ENCODE measurements at places on chromosomes 1 and 21. TPM values are rescaled to one million over a fixed set of nuclear protein-coding genes. Genes with fewer than 3 reads are reported as not detected.

DNA sequence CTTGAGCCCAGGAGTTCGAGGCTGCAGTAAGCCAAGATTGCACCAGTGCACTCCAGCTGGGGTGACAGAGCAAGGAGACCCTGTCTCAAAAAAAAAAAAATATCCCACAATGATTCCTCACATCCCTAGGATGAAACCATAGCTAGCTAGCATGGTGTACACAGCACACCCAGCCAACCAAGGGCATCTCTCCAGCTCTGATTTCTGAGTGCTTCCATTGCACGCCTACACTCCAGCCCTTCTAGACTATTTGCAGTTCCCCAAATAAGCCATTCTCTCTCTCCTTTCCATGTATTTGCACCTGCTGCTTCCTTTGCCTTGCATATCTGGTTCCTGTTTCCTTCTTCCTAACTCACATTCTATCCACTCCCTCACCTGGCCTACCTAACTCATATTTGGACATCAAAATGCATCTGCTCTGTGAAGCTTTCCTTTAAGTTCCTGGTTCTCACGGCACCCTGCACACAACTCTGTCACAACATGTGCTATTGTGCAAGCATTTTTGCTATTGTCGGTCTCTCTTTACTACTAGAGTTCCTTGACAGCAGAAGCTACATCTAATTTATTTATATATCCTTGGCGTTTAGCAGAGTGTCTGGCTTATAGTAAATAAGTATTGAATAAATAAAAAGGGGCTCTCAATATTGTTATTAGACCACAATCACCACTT lies 2.4 kb upstream of the ELAPOR1 start:
- no peak for DNase-seq

GRCh38 chr1:100387657-100388350 lies 35.5 kb downstream of the CDC14A start:
- DNase-seq = no peak

DNA sequence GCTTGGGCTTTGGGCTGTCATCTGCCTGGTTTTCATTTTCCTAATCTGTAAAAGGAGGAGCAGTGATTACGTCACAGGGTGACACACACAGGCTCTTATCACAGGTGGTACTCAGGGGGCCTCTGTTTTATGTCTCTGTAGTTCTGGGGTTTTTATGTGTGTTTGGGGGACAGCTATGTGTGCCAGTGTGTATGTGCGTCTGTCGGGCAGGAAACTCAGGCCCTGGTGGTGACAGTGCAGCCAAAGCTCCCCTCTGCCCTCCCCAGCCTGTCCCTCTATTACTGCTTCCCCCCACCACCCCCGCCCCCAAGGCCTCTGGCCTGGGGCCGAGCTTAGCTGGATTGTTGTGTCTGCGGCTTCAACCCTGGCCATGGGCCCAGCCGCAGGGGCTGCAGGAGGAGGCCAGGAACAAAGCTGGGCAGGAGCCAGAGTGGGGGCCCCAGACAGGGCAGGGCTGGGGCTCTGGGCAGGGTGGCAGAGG lies 13.3 kb downstream of the MFAP2 start:
- no peak for DNase-seq

Gene FAM72A
- 12.3 TPM for total RNA-seq
